Psoas muscle (tissue), 8 donors: ENCODE measurements at places on chromosomes 2 and 18.

- peak; percentile 88 for DNase-seq
Observed at GRCh38 chr2:239692362-239692851, 291.6 kb upstream of the HDAC4 start.

GRCh38 chr18:5500158-5500939 is 43.4 kb downstream of the EPB41L3 start:
- no peak for DNase-seq

GRCh38 chr18:3508576-3509549 is 58.9 kb downstream of the TGIF1 start:
- DNase-seq: no peak

DNA sequence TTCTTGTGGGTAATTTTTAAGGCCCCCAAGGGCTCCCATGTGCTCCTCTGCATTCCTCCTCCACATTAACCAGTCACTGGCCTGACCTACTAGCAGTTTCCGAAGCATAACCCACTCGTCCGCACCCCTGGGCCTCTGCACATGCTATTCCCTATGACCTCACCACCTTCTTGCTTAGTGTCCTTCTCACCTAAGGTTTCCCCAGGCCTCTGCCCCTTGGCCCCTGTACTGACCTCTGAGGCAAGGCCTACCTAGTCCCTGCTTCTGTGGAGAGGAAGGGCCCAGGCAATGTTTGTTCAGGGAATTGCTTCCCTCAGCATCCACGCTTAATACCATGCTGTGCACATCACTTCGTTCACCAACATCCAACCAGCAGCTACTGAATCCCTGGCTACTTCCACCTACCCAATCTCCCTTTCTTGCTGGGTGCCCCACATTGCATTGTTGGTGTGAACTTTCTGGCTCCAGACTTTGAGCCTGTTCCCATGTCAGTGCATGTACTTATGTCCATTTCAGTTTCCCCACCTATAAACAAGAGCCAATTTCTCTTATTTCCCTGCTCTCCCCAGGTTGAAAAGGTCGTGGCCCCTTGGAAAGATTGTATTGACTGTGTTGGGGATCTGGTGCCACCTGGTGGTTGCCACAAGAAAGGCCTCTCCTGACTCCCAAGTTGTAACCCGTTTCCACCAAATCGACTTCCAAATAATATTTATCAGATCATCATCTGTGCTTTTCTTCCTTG is 19.2 kb upstream of the TMEM177 start:
- peak; percentile 34 for DNase-seq

DNA sequence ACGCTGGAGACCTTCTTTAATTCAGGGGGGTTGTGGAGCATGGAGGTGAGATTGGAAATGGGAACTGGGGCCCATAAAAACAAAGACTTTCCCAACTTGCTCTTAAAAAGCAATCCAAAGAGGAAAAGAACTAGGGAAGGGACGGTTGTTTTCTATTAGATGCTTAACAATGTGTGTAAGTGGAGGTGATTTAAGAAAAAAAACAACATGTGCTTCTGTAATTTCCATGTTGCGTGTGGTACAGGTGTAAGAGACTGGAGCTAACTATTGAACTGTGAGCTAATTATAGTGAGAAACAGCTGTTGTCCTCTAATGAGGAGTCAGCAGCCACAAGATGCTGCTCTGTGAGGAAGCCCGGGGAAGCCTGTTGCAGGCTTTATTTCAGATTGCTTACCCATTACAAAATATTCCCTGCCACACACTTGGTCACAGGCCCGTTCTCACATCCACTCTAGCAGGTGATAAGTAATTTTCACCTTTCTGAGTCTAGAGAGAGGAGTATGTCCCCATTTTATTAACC is 280.6 kb upstream of the PARD3B start:
- DNase-seq: no peak

DNA sequence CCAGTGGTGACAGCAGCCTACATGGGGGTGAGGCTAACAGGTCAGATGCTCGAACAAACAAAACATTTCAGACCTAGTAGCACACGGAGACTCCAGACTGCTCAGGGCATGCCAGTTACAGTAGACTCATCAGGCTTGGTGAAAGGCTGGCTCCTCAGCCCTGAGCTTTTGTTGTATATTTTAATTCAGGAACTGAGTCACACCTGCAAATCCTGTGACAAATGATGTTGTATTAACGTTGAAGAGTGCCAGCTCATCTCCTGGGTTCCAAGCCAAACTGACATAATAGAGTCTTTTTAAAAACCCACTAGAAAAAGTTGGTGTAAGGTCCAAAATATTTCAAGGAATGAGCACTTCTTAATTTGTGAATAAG is 65.3 kb downstream of the C1D start:
- no peak for DNase-seq

- DNase-seq: no peak
Observed at GRCh38 chr2:217706095-217706494, 296.7 kb downstream of the TNS1 start.

DNA sequence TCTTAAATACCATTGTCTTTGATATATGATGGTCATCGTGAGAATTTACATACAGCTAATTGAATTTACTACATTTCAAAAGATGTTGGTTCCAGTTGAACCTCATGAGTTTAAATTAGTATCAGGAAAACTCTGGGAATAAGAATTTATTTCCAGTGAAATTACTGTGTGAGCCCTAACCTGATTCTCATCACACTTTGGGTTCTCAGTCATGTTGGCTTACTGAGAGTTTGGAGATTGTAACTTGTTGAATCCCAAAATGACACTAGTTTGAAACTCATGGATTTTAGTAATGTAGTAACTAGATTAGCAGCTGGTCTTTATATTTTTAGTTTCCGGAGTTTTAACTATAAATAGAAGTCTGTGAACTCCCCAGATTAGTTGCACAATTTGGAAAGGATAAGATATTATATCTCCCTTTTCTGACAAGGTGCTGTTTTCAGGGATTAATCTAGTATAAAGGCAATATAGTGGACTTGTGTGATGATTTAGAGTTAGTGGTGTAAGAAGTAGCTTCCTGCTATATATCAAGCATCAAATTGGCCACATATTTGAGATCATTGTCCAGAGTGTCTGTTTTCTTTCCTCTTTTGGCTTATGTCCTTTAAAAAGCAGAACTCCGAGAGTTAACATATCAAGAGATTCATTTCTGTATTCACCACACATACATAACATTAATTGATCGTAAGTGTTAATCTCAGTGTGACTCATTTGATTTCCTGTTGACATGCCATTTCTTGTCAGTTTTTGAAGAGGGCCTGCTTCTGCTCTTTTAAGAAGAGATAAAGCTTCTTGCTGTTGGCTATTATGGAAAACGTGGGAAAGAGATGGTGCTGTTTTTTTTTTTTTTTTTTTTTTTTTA is 15.7 kb downstream of the NDUFV2 start:
- DNase-seq: no peak

DNA sequence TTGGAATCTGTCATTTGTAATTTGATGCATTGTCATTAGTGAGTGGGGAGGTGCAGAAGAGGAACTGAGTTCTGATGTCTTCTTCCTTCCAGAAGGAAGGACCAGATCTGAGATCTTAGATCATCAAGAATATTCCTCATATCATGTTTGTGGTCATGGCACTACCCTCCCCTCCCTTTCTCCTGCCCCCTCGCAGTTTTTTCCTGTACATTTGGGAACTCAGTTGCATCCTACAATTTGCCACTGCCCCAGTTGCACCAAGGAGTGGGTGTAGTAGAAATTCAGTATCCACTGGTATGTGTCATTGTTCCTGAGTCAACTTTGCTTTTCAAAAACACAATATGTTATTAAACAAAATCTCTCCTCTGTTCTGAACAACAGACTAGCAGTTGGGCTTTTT is 26.6 kb upstream of the ACVR1 start:
- DNase-seq: no peak

GRCh38 chr2:72864500-72864899 is 22.7 kb upstream of the SPR start:
- DNase-seq: no peak

- no peak for DNase-seq
Observed at GRCh38 chr2:122651236-122651635, 895.8 kb downstream of the TSN start.

DNA sequence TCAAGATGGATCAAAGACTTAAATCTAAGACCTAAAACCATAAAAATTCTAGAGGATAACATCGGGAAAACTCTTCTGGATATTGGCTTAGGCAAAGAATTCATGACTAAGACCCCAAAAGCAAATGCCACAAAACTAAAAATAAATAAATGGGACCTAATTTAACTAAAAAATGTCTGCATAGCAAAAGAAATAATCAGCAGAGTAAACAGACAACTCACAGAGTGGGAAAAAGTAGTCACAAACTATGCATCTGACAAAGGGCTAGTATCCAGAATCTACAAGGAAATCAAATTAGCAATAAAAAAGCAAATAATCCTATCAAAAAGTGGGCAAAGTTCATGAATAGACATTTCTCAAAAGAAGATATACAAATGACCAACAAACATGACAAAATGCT is 18.2 kb upstream of the ASB18 start:
- no peak for DNase-seq

DNA sequence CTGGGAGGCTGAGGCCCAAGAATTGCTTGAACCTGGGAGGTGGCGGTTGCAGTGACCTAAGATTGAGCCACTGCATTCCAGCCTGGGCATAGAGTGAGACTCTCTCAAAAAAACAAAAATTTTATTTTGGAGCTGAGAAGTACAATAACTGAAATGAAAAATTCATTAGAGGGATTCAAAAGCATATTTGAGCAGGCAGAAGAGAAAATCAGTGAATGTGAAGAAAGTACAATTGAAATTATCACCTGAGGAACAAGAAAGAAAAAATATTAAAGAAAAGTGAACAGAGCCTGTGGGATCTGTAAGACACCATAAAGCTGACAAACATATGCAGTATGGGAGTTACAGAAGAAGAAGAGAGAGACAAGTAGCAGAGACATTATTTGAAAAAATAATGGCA is 137.1 kb downstream of the RAB3GAP1 start:
- no peak for DNase-seq

DNA sequence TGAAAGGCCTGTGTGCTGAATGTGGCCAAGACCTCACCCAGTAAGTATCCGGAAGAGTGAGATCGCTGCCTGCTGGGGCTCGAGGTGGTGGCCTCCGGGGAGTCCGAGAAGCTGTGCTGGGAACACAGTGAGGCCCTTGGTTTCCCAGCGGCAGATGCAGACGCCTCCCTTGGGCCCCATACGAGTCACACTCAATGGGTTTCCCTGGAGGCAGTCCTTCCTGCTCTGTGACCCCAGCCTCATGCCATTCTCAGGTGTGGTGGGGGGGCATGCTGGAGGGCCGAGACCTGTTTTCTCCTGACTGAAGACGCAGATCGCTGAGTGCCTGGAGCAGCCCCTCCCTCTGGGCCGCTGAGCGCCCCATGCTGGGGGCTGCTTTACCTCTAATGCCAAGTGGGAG is 15.7 kb downstream of the CTDP1 start:
- DNase-seq: no peak

DNA sequence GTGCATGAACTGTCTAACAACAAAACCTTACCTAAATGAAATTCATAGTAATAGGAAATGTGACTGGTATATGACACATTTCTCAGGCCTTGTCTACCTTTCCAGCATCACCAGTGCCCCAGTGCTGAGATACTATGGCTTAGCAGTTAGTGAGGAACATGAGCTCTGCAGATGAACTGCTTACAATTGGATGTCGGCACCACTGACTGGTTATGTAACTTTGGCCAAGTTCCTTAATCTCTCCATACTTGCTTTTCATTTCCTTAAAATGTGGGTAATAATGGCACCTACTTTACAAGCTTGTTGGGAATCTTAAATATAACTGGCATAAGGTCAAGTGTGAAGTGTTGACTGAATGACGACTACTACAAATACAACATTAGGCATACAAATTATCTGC is 136.3 kb downstream of the OLA1 start:
- no peak for DNase-seq

DNA sequence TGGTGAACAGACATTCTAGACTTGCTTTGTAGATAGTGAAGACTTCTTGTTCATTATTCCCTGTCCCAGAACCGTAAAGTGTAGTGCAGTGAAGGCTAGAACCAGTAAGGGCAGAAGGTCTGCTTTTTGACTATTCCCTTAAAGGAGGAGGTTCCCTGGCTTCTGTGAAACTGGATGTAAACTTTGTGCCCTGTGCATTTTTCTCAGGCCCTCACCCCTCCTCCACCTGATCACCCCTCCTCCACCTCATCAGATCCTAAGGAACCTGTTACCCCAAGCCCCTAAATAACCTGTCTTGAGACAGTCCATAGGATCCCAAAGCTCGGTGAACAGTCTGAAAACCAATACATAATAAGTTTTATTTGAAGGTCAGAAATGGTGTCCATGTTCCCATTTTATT is 33.7 kb downstream of the SFT2D3 start:
- DNase-seq: no peak

- DNase-seq: no peak
Observed at GRCh38 chr18:46636040-46636630, 20.9 kb downstream of the LOXHD1 start.

GRCh38 chr2:153802671-153803070 is 69.1 kb upstream of the GALNT13 start:
- DNase-seq: no peak

DNA sequence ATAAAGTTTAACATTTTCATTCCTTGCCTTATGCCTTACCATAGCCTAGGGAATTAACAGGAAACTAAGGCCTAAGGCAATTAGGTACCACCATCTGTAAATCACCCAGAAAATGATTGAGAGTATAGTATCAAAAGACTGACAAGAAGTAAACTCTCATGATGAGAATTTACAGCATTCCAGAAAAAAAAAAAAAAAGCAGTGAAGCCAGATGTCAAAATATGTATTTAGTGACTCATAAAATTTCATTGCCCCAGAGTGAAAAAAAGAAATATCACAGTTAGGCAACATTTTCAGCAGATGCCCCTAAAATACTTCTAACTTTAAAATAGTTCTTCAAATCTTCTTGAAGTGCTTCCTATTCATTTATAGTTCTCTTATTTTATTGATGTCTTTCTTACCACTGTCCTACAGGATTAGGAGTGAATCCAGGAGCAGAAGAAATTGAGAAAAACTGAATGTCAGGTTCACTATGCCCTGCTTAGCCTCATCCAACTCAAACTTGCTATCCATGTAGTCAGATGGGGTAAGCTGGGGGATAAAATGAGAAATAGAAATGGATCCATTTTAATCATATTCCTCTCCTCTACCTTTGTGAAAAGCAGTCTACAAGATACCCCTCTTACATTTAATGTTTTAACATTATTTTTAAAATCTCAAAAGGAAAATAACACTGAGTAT is 57.3 kb upstream of the TANK start:
- no peak for DNase-seq
